NCI-H82 (cell line): ENCODE measurements at places on chromosomes 2 and 18.
A peak's percentile ranks its signal among the peaks of the same experiment; 100 is the strongest.

GRCh38 chr2:146506851-146507250 is 1338.0 kb upstream of the ACVR2A start:
- no peak for DNase-seq

DNA sequence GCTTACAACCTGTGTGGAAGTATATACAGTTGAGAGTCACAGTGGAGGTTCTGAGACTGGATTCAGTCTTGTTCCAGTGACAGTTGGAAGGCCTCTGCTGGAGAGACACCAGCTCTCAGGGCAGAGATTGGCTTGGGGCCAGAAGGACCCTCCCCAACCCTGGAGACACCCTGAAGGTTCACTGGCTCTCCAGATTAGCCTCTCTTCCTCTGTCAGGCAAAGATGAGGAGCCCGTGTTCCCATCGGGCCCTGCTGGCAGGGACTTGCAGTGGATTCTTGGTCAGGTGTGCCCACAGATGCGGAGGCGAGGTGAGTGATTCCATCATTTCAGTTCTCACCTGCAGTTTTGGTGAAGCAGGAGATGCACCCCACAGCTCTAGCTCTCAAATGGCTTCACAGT is 78.6 kb downstream of the FAM210A start:
- DNase-seq = no peak

DNA sequence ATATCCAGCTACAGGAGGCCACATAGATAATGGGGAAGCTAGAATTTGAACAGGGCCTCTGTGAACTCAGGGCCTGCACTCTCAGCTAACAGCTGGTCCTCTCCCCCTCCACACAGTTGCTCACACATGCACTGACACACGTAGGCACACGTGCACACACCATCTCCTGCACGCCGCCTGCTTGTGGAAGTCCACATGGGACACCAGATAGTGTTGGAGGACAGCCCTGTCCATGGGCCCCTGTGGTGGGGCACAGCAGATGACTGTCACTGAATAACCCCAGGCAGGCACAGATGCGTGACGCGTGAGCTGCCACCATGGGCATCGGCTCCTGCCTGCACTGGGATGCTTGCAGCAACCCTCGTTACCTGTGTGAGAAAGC is 52.9 kb downstream of the ADI1 start:
- no peak for DNase-seq

GRCh38 chr2:74690571-74690970 is 36.5 kb downstream of the SEMA4F start:
- DNase-seq = peak; percentile 87

GRCh38 chr2:142849820-142850219 is 27.6 kb upstream of the KYNU start:
- DNase-seq = no peak

DNA sequence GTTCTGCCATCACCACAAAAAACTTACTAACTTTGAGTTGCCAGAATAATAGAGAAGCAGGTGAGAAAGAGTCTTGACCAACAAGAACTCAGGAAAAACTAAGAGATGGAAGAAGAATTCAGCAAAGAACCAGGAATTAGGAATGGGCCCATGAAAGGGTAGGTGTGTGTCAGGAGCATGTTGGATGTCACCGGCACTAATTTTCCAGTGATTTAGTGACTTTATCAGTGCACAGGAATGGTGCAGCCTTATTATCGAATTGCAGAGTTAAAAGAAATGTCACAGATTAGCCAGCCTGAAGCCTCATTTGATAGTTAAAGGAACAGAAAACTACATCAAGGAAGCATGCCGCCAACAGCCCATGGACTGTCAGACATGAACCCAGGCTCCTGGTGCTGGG is 9.0 kb upstream of the BOD1L2 start:
- no peak for DNase-seq

DNA sequence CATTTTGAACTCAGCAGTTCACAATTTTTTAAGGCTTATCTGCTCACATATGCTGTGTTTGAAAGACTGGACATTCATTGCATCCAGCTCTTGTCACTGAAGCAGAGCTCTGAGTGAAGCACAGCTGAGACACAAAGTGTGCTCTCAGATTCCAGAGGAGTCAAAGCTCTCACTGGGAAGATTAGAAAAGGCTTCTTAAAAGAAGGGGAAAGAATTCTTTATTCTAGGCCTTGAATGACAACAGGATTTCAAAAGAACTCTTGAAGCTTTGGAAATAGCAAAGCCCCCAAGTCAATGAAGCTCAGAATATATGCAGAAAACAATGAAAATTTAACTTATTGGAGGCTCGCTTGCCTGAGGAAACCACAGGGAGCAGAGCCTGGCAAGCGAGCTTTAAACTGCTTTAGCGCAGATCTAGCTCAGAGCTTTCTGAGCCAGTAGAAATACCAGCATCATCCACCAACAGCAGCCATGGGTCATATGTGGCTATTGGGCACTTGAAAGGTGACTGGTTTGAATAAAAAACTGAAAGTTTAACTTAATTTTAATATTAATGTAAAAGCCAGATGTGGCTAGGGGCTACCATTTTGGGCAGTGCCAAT is 369.7 kb downstream of the OSR1 start:
- no peak for DNase-seq

- DNase-seq = no peak
Measured at GRCh38 chr2:181752301-181752700, 72.0 kb upstream of the NEUROD1 start.

- peak; percentile 94 for DNase-seq
Measured at GRCh38 chr2:60312618-60313017, 240.8 kb downstream of the BCL11A start.

DNA sequence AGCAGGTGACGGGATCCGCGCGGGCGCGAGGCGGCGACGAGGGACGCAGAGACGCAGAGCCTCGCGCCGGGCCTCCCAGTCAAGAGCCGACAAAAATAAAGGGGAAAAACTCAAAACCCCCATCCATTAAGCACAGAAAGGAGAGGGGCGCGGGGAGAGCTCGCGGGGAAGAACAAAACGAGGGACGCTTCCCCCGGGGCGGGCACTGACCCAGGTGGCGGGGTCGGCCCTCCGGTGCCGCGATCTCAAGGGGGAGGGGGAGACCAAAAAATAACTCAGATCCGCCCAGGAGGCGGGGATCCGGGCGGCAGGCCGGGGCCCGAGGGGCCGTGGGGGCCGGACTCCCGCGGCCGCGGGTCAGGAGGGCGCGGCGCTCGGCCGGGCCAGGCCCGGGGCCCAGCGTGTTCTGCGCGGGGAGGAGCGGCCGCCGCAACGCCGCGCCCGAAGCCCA is 597 bp downstream of the RNF103 start:
- peak; percentile 57 for DNase-seq

- DNase-seq = no peak
Measured at GRCh38 chr2:133303150-133303549, 265.1 kb downstream of the NCKAP5 start.

DNA sequence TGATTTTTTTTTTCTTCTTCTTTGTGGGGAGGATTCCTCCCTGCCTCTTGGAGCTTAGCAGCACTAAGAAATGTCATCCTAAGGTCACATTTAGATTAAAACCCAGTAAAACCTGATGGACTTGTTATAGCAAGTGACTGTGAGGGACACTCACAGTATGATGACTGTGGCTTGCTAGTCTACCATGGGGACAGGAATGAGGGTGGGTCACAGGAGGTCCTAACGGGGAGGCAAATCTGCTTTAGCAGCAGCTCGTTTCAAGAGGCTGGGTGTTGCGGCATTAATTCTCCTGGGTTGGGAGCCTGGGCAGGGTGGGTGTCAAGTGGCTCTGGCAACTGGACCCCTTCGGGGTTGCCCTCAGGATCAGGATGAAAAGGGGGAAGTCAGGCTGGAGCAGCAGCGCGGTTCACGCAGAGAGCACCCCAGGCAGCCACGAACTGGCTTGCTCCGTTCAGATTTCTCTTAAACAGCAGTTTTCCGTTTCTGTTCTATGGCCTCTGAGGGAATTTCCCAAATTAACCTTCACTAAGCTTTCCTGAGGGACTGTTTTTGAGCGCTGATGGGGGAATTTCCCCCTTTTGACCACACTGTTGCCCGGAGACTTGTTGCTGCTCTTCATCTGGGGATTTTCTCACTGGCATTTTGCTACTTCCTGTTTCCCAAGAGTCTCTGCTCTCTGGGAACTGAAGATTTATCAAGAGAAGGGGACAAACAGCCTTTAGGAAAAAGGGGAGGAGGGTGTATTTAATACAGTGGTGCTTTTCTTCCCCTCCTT is 59.8 kb upstream of the PELI1 start:
- peak; percentile 43 for DNase-seq

DNA sequence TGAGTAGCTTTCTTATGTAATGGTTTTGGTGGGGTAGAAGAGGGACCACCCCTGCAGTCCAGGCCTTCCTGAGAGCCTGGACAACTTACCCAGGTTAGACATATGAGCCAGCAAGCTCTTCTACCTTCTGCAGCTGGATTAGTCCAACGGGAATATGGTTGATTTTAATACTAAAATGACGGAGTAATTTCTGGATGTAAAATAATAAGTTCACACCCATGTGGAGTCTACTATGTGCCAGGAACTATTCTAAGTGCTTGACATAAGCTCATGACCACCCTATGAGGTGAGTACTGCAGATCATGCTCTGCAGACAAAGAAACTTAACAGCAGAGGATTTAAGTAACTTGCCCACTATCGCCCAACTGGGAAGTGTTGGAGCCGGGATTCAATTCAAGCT is 45.5 kb downstream of the DPP4 start:
- DNase-seq = no peak

GRCh38 chr2:146950911-146951310 is 893.9 kb upstream of the ACVR2A start:
- DNase-seq = peak; percentile 44

DNA sequence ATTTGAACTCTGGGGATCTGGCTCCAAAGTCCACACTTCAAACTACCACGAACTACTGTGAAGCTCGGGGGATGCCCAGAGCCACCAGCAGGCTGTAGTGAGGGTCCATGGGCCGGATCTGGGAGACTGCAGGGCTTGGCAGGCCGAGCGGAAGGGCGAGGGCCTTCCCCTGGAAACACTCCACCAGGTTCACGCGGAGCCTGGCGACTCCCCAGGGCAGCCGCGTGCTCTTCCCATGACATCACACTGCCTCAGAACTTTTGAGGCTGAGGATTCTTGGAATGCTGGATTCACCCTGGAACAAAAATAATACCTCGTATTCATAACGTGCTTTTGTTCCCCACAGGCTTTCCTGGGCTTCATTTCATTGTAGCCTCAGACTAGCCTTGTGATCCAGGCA is 201.0 kb downstream of the SMAD7 start:
- no peak for DNase-seq

- DNase-seq = no peak
Measured at GRCh38 chr2:221724631-221725203, 152.6 kb upstream of the EPHA4 start.

DNA sequence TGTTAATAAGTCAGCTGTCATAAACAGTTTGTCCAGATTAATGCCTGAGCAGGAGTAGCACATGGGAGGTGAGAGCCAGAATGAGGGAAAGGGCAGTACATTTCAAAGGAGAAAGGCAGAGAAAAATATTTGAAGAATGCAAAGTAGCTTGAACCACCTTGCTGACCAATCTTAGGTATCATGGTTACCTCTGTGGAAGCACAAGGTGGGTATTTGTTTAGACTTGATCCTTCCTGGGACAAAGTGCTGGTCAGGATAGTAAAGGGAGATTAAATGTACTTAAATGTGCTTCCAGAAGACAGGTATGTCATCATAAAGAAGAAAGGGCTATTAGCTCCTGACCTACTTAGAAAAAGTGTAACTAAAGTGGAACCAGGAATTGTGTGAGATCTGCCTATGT is 105.0 kb downstream of the LRRTM1 start:
- DNase-seq = no peak

- no peak for DNase-seq
Measured at GRCh38 chr2:62529758-62530157, 23.8 kb upstream of the TMEM17 start.

- DNase-seq = peak; percentile 15
Measured at GRCh38 chr2:98296440-98296839, 49.8 kb upstream of the CNGA3 start.

DNA sequence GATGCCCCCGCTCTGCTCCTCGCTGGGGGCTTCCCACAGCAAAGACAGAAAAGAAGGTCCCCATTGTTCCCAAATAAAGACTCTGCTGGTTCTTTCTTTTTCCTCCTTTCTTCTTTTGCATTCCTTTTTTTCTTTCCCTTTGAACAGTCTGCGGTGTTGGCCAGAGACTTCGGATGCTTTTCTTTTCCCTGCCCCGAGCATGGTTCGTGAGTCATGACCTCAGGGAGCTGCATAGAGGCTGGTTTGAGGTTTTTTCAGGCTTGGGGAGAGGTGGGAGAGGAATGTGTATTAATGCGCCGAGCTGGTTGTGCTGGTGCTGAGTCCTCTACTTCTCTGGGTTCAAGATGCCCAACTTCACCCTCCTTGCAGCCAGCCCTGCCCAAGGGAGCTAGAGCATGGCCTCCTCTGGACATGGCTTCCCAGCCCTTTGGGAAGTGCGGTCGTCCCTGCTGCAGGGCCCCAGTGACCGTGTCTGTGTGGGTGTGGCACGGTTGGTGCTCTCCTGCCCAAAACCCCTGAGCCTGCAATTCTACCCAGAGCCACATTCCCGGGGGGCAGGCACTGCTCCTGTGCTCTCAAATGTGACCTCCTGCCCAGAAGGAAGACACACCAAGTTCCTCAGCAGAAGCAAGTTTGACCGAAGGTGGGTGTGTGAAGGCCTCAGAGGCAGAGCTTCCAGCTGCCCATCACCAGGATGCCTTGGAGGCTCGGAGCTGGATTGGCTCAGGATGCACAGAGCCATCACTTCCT is 9.0 kb upstream of the ARHGEF4 start:
- DNase-seq = no peak

DNA sequence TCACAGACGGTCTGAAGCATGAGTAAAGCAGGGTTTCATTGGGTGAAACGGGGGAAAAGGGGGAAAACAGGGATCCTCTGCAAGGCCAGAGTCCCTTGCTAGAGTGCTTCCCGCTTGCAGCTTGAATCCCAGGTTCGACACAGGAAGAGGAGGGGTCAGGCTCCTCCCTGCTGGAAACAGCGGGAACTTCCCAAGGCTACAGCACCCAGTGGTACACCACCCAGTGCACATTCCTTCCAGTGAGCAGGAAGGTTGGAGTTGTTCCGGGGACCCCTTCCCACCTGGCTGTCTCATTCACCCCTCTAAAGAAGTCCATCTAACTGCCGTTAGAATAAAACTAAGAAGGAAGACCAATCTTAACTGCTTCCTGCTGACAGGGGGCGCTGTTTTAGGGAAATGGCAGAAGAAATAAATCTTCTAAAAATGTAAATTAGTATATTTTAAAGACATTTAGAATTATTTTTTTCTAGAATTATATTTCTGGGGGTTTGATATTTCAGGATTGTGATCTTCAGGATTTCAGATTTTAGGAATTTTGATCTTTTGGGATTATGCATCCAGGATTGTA is 230.9 kb downstream of the RBM43 start:
- DNase-seq = no peak

- DNase-seq = peak; percentile 89
Measured at GRCh38 chr2:10097352-10098148, 17.3 kb upstream of the CYS1 start.
